Cardiac muscle cell (in vitro differentiated cells and primary cell): ENCODE measurements at places on chromosomes 12 and 14. TPM values are rescaled to one million over a fixed set of nuclear protein-coding genes. Genes with fewer than 3 reads are reported as not detected.

The TIGAR gene
- 2.7 and 3.2 TPM in 2 replicates for total RNA-seq

DNA sequence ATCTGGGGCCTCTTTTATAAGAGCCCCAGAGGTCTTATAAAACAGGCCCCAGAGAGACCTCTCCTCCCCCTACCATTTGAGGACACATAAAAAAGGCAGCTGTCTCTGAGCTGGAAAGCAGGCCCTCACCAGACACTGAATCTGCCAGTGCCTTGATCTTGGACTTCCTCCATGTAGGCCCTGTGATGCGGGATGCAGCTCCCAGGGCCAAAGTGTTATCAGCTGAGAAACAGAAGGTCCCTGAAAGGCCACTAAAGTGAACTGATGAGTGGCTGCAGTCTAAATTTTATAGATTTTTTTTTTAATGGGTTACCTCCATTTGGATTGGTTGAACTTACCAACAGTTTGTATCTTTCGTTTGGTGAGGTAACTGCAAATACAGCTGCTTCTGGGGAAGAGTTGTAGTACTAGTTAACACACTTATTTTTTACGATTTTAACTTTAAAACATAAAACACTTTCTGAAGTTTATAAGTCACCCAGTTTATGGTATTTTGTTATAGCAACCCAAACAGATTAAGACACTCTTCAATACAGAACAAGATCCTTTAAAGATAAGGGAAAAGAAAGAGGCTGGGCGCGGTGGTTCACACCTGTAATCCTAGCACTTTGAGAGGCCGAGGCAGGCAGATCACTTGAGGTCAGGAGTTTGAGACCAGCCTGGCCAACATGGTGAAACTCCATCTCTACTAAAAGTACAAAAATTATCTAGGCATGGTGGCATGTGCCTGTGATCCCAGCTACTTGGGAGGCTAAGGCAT, 5.6 kb upstream of the GUCY2C start:
- H3K27ac ChIP-seq: no peak overlapping the region
- H3K4me1 ChIP-seq: no peaks in the 10 kb centered on the region
- no peaks in the 10 kb centered on the region for H3K27me3 ChIP-seq
- H3K36me3 ChIP-seq: no peaks in the 10 kb centered on the region

- H3K27ac ChIP-seq: no peak overlapping the region
- peaks cover 7% of the 10 kb centered on the region for H3K36me3 ChIP-seq
- no peak for DNase-seq
- no peak overlapping the region for H3K4me3 ChIP-seq
- no peaks in the 10 kb centered on the region for H3K27me3 ChIP-seq
- peaks cover 11% of the 10 kb centered on the region for H3K4me1 ChIP-seq
Measured at GRCh38 chr12:50185301-50185895, 18.2 kb upstream of the CERS5 start.

DNA sequence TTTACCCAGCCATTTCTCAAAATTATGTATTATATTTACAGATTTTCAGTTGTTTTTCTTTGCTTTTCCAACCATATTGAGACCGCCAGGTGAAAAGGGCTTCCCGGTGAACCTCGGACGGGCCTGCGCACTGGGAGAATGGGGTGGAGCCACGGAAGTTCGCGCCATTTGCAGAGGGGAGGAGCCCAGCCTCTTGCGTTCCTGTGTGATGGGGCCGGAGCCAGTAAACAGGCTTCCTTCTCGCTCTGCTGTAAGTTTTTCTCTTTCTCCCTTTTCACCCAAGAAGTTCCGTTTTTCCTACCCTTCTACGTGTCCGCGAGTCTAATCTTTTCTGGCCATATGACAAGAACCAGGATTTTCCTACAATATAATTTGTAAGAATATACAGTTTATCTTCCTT, 1108.8 kb upstream of the SEL1L start:
- no peaks in the 10 kb centered on the region for H3K27me3 ChIP-seq
- DNase-seq: peak; percentile 63
- H3K4me1 ChIP-seq: peaks cover 5% of the 10 kb centered on the region
- H3K4me3 ChIP-seq: peak overlapping the region; percentile 48

DNA sequence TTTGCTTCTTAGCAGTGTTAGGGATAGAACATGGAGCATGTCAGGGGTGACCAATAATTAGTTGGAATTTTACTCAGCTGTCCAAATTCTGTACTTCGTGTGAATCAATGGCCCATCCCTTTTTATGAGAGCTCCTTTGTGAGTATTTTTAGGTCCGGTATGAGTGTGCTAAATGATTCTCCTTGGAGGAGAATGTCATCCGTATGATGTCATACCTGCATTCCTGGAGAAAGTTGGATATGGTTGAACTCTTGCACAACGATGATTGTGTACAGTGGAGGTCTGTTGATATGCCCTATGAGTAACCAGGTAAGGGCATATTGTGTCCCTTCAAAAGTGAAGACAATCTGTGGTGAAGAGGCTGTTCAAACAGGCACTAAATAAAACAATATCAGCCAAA, 400.8 kb downstream of the GXYLT1 start:
- H3K36me3 ChIP-seq: no peaks in the 10 kb centered on the region
- no peaks in the 10 kb centered on the region for H3K27me3 ChIP-seq
- peaks cover 11% of the 10 kb centered on the region for H3K4me1 ChIP-seq
- no peak overlapping the region for H3K4me3 ChIP-seq
- DNase-seq: no peak

- H3K4me1 ChIP-seq: peaks cover 11% of the 10 kb centered on the region
- H3K36me3 ChIP-seq: no peaks in the 10 kb centered on the region
- no peak overlapping the region for H3K4me3 ChIP-seq
Measured at GRCh38 chr12:91278126-91278525, 95.5 kb upstream of the DCN start.

GRCh38 chr12:112828541-112828940, 37.0 kb downstream of the RPH3A start:
- H3K27ac ChIP-seq: no peak overlapping the region
- no peak for DNase-seq
- H3K4me1 ChIP-seq: no peaks in the 10 kb centered on the region
- no peaks in the 10 kb centered on the region for H3K27me3 ChIP-seq
- no peak overlapping the region for H3K4me3 ChIP-seq

The LRTM2 gene
- total RNA-seq: not detected in 2 replicates
